ENCODE measurements at places on chromosomes 4 and X. TPM values are rescaled to one million over a fixed set of nuclear protein-coding genes. Genes with fewer than 3 reads are reported as not detected.

Gene SSR4
- total RNA-seq = 134 TPM

Gene SCD5
- total RNA-seq = 3.8 TPM

Gene HAND2
- not detected for total RNA-seq

Gene CDS1
- total RNA-seq = 16.1 TPM

Data from tracheal epithelial cell (primary cell).